ENCODE measurements at places on chromosomes 6 and 20. TPM values are rescaled to one million over a fixed set of nuclear protein-coding genes. Genes with fewer than 3 reads are reported as not detected.

Gene FNDC1
- 8.6 TPM for polyA plus RNA-seq

Gene STK35
- polyA plus RNA-seq, result 6.9 TPM

Gene PXMP4
- polyA plus RNA-seq, result 16.4 TPM

Gene EPB41L1
- polyA plus RNA-seq, result 15.4 TPM

Gene COL19A1
- polyA plus RNA-seq, result not detected

Gene FLRT3
- polyA plus RNA-seq, result 2.4 TPM

Gene STMND1
- polyA plus RNA-seq, result not detected

Gene GRIK2
- polyA plus RNA-seq, result 1.4 TPM

Gene DPPA5
- not detected for polyA plus RNA-seq

Gene TRPC4AP
- polyA plus RNA-seq, result 92.7 TPM

Gene CGA
- 8.9 TPM for polyA plus RNA-seq

Gene TREM1
- polyA plus RNA-seq, result not detected

Gene PCSK2
- not detected for polyA plus RNA-seq

Gene BMP5
- not detected for polyA plus RNA-seq

Gene ADISSP
- 62.6 TPM for polyA plus RNA-seq

Gene LSM14B
- polyA plus RNA-seq, result 1.0 TPM

Gene OTOR
- polyA plus RNA-seq, result not detected

Gene UNC93A
- polyA plus RNA-seq, result not detected

Gene DNAJC5
- polyA plus RNA-seq, result 24.9 TPM

Gene CDSN
- polyA plus RNA-seq, result not detected

Gene CENPQ
- 8.4 TPM for polyA plus RNA-seq

Gene TRIM15
- not detected for polyA plus RNA-seq

Gene JPH2
- 1.8 TPM for polyA plus RNA-seq

Gene MLN
- polyA plus RNA-seq, result not detected

Gene MYCT1
- not detected for polyA plus RNA-seq

Measured in GM23248 (cell line).